ENCODE measurements at places on chromosomes 1 and 21. TPM values are rescaled to one million over a fixed set of nuclear protein-coding genes. Genes with fewer than 3 reads are reported as not detected.

- peak; percentile 53 for DNase-seq
Observed at GRCh38 chr1:3504151-3504821, 49.8 kb downstream of the ARHGEF16 start.

DNA sequence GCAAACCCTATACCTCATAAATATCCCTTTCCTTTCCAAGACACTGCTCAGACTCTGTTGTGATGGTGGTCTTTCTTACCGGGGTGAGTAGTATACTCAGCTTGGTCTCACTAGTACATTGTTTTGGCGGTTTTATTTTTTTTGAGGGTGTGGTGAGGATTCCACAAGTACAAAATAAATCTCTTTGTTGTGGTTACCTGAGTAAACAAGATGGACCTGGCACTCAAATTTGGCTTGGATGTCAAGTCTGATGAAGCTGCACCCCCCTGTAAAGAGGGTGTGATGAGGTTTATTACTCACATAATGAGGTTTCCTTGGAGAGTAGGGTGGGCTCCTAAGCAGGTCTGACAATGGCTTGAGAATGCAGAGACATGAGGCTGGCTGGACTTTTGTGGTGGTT is 68.2 kb upstream of the KCNJ6 start:
- no peak for DNase-seq

Gene DNAJC6
- 3.7 TPM for total RNA-seq

- no peak for DNase-seq
Observed at GRCh38 chr1:34419663-34420136, 243.0 kb downstream of the C1orf94 start.

Gene OR2G6
- not detected for total RNA-seq

Gene SELE
- 28.8 TPM for total RNA-seq

GRCh38 chr1:64748222-64748621 is 3.3 kb downstream of the RAVER2 start:
- no peak for DNase-seq

DNA sequence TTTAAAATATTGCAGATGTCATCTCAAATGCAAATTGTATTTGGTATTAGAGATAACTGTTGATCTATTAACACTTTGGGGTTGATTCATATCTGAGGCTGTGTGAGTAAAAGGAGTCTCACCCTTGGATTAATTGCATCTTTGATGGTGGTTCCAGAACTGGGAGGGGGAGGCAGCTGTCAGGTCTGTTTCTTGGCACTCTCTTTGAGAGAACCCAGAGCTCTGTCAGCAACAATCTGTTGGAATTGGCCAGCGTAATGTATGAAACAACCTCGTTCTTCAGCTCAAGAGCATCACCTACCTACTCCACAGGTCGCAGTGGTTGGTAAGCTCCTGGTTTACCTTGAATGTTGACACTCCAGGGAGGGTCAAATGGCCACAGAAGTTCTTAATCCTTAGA is 424.1 kb downstream of the CAMTA1 start:
- DNase-seq: no peak

- DNase-seq: no peak
Observed at GRCh38 chr1:232600424-232601258, 29.3 kb downstream of the SIPA1L2 start.

DNA sequence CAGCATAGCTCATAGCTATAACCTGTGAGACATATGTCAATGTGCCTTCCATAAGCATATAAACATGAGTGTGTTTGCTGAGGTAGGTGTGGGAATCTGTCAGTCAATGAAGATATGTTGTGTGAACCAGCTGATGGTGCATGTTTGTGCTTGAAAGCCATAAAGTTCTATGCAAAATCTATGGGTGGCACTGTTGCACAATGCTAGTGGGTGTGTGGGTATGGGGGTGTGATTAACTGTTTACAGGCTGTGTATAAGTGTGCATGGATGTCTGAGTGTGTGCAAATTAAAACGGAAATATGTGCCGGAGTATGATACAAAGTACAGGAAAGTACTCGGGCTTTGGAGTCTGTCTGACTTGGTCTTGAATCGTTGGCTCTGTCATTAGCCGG is 1.0 kb upstream of the ATP2B4 start:
- no peak for DNase-seq

Gene SLC1A7
- 3.0 TPM for total RNA-seq

DNA sequence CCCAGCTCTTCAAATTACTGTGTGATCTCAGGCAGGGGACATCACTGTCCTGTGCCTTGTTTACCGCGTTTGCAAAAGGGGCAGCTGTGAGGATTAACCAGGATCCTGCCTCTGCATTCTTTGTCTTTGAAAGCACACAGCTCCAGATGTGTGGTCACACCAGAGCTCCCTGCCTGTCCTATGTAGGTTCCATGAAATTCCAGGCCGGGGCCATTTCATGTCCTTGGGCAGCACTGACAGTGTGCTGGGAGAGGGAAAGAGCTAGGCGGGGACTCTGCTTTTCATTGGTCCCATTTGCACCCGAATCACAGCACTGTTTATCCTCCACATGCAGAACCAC is 42.2 kb upstream of the SELENON start:
- no peak for DNase-seq

Data from thoracic aorta (tissue), 2 donors.